ENCODE measurements at places on chromosomes 4 and X.
A peak's percentile ranks its signal among the peaks of the same experiment; 100 is the strongest.

DNA sequence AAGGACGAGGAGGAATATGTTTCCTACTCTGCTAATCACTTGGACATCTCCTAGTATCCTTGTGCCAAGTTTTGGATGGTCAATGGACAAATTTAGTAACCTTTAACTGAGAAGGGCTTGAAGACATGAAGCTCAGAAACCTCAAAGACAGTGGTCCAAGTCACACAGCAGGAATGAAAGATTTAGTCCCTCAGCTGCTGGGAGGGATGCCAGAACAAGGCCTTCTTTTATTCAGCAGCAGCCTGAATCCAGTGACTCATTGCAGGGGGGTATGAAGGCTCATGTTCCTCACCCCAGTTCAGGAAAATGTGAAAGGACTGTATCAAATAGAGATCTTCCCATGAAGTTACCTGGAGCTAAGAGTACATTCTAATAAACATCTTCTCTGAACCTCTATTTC, 214.9 kb upstream of the UGT8 start:
- no peak for DNase-seq

DNA sequence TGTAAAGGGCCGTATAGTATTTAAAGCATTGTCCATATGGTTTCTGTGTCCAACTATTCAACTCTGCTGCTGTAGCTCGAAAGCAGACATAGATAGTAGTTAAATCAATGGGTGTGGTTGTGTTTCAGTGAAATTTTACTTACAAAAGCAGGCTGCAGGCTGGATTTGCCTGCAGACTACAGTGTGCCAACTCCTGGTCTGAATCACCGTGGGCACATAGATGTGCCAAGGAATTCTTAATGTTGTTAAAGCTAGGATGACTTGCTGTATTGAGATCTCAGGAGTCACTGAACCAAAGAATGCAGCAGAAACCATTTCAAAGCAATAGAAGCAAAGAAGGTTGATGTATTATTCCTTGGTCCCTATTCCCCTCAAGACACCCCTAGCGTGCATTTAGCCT, 379.0 kb downstream of the STIM2 start:
- DNase-seq, result no peak

GRCh38 chrX:70016513-70016912, 33.2 kb downstream of the AWAT2 start:
- no peak for DNase-seq

DNA sequence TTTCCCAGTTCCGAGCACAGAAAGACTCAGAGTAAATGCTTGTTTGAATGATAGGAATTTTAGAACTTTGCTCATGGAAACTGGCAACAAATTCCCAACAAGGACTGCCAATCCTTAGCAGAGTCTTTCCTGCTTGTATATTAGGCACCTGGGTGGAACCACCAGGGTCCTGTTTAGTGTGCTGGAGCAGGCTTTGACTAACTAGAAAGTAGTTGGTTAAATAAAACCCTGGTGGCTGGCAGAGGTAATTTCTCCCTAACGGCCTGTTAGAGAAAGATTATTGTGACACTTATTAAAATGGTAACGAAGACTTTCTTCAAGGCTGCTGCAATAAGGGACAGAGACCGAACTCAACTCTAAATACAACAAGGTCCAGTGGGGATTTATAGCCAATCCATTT, 103.6 kb upstream of the TEX13D start:
- no peak for DNase-seq

DNA sequence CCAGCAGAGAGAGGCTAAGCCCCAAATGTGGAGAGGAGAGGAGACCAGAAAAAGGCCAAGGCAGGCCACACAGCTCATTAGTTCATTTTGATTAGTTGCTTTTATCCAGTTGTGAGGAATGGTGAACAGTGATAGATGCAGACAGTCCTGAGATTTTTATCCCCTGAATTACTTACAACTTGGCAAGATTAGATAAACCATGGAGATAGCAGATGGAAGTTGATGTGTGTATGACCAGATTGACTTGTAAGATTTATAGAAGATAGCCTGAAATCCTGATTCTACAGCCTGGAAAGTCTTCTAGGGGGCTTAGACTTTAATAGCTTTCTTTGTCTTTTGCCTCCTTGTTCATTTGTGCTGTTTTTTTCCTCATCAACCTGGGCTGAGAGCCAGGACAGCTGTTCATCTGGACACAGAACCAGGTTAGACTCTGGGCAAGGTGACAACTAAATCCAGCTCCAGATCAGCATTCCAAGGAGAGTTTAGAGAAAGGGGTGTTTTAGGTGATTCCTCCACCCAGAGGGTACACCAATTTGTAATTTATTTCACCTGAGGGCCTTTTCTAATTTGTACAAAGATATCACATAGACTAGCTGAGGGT, 215.5 kb downstream of the SPATA18 start:
- no peak for DNase-seq

DNA sequence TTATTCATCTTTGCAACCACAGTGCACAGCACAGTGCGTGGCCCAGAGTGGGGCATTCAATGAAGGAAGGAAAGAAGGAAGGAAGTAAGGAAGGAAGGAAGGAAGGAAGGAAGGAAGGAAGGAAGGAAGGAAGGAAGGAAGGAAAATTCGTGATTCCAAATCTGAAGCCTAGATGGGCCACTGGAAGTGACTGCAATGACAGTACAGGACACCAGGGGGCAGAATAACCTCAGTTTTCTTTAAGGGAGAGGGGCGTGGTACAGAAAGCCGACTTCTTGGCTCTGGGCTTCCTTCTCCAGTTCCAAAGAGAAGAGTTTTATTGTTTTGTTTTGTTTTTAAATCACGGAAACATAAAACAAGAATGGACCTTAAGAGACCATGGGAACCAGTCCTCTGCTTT, 47.8 kb downstream of the APLN start:
- peak; percentile 59 for DNase-seq

DNA sequence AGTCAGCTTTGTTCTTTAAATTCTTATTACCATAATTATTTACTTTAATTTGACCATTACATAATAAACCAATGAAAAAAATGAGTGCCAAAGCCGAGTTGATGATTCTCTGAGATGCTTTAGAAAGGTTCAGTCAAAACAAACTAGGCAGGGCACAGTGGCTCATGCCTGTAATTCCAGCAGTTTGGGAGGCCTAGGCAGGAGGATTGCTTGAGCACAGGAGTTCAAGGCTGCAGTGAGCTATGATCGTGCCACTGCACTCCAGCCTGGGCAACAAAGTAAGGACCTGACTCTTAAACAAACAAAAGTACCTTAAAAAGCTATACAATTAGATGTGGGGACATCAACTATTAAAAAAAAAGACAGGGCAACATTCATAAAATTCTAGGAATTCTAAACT, 75.0 kb downstream of the AFAP1 start:
- no peak for DNase-seq

DNA sequence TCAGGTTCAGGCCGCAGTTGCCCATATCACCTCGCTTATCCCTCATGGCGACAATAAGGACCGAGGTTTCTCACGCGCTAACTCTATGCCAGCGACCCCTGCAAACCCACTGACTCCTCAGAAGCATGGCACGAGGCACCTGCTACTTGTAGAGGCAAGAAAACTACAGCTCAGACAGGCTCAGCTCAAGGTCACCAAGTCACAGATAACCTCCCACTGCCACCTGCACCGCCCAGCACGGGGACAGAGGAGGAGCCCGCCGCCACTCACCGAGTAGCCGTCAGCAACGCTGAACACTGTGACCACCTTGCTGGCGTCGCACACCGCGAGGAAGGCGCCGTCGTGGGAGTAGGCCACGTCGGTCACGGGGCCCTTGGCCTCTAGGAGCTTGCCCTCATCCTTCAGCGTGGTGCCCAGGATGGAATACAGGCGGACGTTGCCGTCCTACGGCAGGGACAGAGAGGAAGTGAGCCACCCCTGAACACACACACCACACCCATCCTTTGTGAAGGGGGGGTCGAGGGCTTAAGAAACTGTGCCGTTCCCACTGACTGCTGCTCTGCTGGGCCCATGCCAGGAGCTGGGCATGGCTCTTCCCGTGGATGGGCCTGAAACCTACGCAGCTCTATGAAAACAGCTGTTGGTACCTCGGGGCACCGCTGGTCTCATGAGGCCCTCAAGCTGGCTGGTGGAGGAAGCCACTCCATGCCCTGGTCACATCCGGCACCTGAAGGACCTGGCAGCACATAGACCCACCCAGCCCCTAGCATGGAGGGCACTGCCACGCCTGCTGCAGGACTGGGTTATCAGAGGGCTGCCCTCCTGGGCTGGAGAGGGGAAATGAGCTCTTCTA, 38.9 kb downstream of the WDR1 start:
- DNase-seq, result peak; percentile 62

DNA sequence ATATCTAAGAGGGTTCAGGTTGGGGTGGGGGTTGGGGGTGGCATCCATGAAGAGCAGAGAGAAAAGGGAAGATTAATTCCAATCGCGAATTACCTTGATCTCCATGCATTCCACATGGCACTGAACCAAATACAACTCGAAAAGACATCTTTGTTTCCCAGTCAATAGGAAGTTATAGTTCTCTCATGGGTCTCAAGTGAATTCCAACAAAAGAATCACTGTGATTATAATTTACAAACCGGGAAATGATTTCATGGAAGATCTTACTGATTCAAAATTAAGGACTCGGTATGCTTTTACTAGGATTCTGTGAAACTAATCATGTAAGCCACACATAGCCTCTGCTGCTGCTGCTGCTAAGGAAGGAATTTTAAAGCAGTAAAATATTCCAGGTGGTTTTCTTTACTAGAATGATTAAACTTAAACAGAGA, 26.6 kb upstream of the AMELX start:
- no peak for DNase-seq

- DNase-seq, result no peak
Measured at GRCh38 chrX:78643096-78643495, 16.0 kb downstream of the RTL3 start.

- no peak for DNase-seq
Measured at GRCh38 chr4:99861120-99861905, 32.9 kb downstream of the LAMTOR3 start.

DNA sequence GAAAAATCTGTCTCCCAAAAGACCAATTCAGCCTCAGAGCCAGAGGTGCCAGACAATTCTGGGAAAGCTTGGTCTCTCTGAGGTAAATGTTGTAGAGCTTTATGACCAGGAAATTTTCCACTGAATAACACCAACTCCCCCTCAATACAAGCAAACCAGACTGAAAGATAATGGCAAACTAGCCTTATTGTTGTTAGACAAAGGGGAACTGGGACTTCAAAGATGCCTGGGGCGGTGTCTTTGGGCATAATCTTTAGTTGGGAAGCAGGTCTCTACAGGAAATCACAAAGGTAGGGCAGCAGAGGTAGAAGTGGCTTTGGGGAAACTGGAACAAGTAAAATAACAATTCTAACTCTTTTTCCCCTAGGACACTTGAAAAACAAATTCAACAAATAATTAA, 12.0 kb downstream of the COL4A6 start:
- DNase-seq, result no peak

DNA sequence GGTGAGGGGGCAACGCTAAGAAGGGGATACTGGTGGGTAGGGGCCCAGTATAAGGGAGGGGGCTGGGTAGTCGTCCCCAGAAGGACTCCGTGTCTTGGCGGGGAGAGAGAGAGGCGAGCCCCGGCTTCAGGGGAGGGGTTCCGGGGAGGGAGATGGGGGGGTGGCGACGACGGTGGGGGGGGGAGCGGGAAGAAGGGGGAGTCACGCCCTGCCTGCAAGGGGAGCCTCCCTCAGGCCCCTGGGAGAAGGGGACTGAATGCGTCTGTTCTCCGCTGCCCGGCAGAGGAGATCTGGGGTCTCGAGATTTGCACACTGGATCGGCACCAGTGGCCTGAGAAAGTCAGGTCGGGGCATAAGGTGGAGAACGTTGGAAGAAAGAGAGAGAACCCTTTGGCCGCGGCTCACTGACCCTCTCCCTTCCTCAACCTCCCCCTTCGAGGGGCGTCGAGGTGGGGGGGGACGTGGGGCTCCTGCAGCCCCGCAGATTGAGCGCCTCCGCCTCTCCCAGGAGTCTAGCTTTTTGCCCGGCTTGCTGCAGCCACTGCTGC, 609 bp upstream of the BCORL1 start:
- DNase-seq, result no peak

- DNase-seq, result no peak
Measured at GRCh38 chr4:16070203-16070602, 13.6 kb downstream of the PROM1 start.

- DNase-seq, result no peak
Measured at GRCh38 chrX:9794495-9794894, 8.3 kb downstream of the SHROOM2 start.

DNA sequence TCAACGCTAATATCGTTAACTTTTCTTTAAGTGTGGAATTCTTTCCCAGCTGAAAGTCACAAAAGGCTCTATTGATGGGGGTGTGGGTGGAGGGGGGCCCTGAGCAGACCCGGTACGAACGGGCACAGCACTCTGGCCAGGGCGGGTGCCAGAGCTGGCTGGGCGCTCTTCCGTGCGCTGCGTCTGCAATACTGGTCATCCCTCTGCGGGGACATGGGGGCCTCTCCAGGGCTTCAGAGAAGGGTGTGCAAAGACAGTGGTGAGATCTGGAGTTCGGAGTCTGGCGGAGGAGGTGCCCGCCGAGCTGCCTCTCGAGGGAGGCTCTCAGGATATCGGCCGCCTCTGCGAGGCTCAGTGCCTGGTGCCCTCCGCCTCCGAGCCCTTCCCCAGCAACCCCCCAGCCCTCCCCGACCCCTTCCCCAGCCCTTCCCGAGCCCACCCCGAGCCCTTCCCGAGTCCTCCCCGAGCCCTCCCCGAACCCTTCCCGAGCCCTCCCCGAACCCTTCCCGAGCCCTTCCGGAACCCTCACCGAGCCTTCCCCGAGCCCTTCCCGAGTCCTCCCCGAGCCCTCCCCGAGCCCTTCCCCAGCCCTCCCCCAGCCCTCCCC, 34.3 kb downstream of the FGFRL1 start:
- no peak for DNase-seq

GRCh38 chr4:174256277-174256713, 27.2 kb downstream of the FBXO8 start:
- peak; percentile 28 for DNase-seq

GRCh38 chrX:154444755-154445246, 860 bp downstream of the FAM50A start:
- no peak for DNase-seq

DNA sequence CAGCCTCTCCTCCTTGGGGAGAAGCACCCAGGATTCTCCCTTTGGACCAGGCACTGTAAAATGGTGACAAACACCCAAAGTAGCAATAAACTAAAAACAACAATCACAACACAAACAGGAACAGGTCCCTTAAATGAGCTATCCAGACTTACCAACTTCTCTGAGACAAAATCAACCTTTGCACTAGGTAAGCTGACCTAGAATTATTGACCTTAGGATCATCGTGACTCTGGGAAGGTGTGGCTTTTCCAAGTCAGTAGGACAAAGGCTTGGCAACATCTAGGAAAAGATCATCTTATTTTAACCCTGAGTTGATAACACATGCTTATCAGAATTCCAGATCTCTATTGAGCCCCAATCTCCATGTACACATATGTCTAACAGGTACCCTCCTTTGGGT, 166.7 kb downstream of the PRDM5 start:
- DNase-seq, result no peak

DNA sequence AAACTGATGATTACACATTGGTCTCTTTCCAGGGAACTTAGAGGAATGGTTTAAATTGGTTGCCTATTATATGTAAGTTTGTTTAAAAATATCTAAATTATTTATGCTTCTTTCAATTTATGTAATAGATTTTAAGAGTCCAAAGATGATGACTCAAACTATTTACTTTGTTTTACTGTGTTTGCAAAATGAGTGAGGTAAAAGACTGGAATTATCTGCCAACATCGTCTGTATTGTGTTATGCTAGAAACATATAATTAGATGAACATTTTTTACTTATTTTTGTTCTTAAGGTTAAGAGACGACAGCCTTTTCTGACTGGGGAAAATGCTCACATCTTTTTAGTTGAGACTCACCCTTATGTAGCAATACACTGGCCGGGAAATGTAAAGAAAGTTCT, 51.1 kb upstream of the SYTL5 start:
- DNase-seq, result no peak

Data from hematopoietic multipotent progenitor cell treated with erythropoietin and hydrocortisone succinate and interleukin-3 and kit ligand, for 8 days (in vitro differentiated cells).